Fibroblast of pulmonary artery (primary cell): ENCODE measurements at places on chromosomes 6 and 20.

DNA sequence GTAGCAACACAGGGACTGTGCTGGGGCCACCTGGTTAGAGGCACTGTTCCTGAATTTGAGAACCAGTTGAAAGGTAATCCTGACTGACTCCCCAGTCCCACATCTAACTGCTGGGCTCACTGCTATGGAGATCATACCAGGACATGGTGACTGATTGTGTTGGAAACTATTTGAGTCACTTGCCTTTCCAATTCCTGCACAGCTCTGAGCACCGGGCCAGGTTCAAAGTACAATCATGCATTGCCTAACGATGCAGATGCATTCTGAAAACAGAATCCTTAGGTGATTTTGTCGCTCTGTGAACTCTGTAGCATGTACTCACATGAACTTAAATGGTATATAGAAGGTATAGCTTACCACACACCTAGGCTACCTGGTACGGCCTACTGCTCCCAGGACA, 215.3 kb downstream of the BMP7 start:
- DNase-seq = no peak

- DNase-seq = no peak
Measured at GRCh38 chr6:24907919-24908649, 27.7 kb downstream of the RIPOR2 start.

DNA sequence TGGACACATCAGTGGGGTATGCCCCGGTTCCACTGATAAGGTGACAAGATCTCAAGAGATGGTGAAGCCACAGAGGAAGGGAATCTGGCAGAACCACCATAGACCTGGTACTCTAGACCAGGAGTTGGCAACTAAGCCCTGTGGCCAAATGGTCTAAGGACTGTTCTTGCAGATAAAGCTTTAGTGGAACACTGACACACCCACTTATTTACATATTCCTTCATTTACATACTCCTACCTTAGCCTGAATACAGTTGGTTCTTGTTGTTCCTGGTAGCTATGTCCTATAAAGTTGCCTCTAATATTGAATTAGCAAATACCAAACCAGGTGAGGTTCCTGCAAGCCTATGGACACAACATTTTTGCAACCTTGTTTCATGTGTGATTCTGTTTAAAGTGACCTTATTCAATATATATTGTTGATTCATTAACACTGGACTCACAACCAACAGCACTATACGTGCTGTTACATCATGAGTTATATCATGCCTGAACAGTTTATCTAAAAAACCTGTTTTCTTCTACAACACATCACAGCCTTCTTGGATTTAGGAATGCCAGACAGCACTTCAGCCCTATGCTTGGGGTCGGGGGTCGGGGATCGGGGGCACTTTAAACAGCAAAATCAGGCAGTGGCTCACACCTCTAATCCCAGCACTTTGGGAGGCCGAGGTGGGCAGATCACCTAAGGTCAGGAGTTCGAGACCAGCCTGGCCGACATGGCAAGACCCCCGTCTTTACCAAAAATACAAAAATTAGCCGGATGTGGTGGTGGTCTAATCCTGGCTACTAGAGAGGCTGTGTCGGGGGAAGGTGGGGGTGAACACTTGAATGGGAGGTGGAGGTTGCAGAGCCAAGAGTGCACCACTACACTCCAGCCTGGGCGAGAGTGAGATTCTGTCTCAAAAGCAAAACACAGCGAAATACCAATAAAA, 2.5 kb downstream of the CCDC167 start:
- no peak for DNase-seq

DNA sequence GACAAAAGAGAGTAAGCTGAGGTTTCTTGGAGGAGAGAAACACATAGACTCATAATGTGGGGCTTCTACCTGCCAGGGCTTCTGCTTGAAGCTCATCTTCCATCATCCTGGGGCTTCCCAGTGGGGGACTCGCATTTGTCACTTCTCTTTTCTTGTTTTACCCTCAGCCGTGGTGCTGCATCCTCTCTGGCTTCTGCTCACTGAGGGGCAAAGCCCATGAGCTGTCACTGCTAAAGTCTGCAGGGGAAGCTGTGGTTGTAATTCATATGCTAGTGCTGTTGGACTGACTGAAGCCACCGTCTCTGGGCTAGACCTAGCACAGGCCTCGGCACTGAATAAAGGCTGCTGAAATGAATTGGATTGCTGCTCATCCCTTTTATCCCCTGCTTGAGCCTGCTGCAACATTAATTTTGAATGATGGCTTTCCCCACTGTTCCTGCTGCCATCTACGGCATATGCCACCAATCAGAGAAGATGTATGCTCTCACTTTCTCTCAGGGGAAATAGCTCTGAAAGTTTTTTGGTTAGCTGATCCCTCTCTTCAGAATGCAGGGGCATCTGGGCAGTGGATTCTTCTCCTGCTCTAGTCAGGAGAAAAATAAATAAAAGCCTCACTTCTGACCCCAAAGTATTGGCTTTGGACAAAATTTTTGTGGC, 568.4 kb upstream of the MAP3K7 start:
- no peak for DNase-seq

GRCh38 chr20:53774461-53775203, 181.0 kb upstream of the ZNF217 start:
- DNase-seq = peak; percentile 94

GRCh38 chr6:135434991-135435390, 62.5 kb downstream of the AHI1 start:
- peak; percentile 37 for DNase-seq

DNA sequence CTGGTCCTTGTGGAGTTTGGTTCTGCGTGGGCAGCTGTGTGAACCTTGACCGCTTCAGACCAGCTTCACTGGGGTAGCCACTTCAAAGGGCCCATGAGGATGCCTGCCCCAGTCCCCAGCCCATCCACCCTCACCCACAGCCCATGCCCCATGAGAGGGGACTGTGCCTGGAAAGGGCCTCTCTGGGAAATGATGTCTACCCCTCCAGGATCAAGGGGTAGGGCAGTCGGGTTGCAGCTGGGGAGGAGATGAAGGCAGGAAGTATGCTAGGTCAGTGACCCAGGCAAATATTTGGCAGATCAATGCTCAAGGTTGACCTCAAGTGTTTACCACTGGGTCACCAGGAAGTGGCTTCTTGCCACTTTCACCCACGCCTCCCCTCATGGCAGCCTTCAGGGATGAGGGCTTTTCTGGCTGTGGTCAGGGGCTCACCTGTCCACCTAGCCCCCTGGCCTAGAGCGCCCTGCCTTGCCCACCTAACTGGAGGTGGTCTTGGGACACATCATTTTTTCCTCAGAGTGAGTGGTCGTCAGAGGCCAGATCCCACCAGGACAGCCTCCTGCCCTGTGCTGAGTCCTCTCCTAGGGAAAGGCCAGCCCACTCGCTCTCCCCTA, 109.5 kb downstream of the SNX5 start:
- DNase-seq = no peak

- DNase-seq = peak; percentile 45
Measured at GRCh38 chr6:145887969-145888368, 73.4 kb upstream of the FBXO30 start.
